ENCODE measurements at places on chromosomes 16 and 17.

- H3K27ac ChIP-seq, result peak overlapping the region; percentile 58
- DNase-seq, result no peak
- peaks cover 80% of the 10 kb centered on the region for H3K4me1 ChIP-seq
Measured at GRCh38 chr16:51163894-51164566, 13.0 kb upstream of the SALL1 start.

DNA sequence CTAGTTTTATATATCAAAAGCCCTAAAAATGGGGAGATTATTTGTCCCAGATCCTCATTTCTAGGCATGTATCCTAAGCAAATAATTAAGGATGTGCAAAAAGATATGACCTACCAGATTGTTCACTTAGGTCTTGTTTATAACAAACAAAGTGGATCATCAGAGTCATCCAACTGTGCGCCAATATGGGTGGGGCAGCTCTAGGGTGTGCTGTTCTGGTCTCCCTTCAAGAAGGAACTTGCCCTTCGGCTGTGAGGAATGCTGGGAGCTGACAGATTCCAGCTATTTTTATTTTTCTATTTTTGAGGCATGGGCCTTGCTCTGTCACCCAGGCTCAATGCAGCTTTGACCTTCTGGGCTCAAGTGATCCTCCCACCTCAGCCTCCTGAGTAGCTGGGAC, 13.8 kb downstream of the CHP2 start:
- DNase-seq, result no peak
- no peaks in the 10 kb centered on the region for H3K36me3 ChIP-seq
- H3K4me3 ChIP-seq, result no peak overlapping the region
- peaks cover 17% of the 10 kb centered on the region for H3K27me3 ChIP-seq

GRCh38 chr16:50692999-50693781, at the start of gene NOD2:
TSS of gene NOD2 (plus strand) at chr16:50693606. CDS start at chr16:50699496, 5,890 bp downstream.
- H3K36me3 ChIP-seq, result no peaks in the 10 kb centered on the region
- peak; percentile 70 for DNase-seq
- peak within 1 kb of the TSS; percentile 77 for H3K4me3 ChIP-seq
- H3K4me1 ChIP-seq, result peaks cover 34% of the 10 kb centered on the region

DNA sequence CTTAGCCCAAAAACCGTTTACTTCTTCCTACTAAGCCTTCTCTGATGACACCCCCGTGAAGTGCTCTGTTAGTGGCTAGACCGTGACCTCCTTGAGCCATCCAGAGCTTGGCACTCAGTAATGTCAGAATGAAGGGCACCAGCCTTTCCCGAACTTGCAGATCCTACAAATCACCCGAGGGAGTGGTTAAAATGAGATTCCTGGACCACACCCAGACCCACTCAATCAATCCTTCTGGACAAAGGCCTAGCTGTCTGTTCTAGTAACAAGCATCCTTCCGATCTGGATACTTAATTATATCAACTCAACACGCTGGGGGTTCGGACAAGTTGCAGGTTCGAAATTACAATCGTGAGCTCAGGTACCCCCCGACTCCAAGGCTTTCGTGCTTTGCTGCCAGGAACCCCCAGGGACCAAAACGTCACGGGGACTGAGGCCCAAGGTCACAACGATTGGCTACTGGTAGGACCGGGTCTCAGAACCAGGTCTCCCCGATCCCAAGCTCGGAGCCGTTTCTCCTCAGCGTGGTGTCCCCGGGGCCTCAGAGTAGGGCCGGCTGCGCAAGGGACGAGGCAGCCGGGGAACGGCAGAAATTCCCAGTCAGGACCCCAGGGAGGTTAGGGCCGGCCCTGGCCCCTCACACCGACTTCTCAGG, 527 bp downstream of the CIAPIN1 start:
- DNase-seq, result no peak
- peaks cover 24% of the 10 kb centered on the region for H3K4me1 ChIP-seq
- H3K27me3 ChIP-seq, result no peaks in the 10 kb centered on the region
- H3K4me3 ChIP-seq, result peak overlapping the region; percentile 94
- peak overlapping the region; percentile 75 for H3K27ac ChIP-seq
- peaks cover 32% of the 10 kb centered on the region for H3K36me3 ChIP-seq

- H3K36me3 ChIP-seq, result no peaks in the 10 kb centered on the region
- DNase-seq, result no peak
- no peaks in the 10 kb centered on the region for H3K27me3 ChIP-seq
Measured at GRCh38 chr16:53094013-53094630, 39.3 kb downstream of the CHD9 start.

DNA sequence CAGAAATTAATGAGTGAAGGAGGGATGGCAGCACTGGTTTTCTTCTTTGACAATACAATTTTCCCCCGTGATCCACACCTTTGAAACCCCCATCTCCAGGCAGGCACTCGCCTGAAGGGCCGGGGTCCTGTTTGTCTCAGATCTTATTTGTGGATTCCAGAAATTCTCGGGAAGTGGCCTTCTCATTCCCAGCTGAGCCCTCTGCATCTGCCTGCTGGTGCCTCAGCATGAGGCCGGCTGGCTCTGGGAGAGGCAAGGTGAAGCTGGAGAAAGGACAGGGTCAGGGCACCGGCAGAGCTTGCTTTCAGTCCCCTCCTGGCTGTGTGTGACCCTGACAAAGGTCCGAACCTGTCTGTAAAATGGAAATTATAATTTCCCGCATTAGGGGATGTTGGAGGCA, 35.8 kb upstream of the C1QL1 start:
- peaks cover 17% of the 10 kb centered on the region for H3K27me3 ChIP-seq
- DNase-seq, result no peak
- no peaks in the 10 kb centered on the region for H3K36me3 ChIP-seq
- no peak overlapping the region for H3K27ac ChIP-seq
- H3K4me1 ChIP-seq, result peaks cover 42% of the 10 kb centered on the region
- no peak overlapping the region for H3K4me3 ChIP-seq

DNA sequence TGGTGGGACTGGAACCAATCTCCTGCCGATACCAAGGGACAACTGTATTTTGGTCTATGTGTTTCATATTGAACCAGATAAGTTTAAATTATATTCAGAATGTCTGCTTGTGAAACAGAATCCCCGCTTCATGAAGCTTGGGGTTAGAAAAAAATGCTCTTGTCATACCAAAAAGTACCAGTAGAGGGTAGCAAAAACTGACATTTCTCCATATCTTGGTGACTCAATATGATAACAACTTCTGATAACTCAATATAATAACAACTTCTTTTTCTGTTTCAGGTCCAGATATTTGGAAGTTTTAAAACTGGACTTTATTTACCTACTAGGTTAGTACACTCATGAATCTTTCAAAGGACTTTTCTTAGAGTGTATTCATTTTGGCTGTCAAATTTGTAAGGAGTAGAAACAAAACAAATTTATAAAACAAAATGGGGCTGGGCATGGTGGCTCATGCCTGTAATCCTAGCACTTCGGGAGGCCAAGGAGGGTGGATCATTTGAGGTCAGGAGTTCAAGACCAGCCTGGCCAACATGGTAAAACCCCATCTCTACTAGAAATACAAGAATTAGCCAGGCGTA, 52.3 kb upstream of the ADCY7 start:
- no peaks in the 10 kb centered on the region for H3K27me3 ChIP-seq
- H3K27ac ChIP-seq, result no peak overlapping the region
- no peak for DNase-seq
- H3K36me3 ChIP-seq, result peaks cover 33% of the 10 kb centered on the region
- peaks cover 16% of the 10 kb centered on the region for H3K4me1 ChIP-seq
- H3K4me3 ChIP-seq, result no peak overlapping the region

DNA sequence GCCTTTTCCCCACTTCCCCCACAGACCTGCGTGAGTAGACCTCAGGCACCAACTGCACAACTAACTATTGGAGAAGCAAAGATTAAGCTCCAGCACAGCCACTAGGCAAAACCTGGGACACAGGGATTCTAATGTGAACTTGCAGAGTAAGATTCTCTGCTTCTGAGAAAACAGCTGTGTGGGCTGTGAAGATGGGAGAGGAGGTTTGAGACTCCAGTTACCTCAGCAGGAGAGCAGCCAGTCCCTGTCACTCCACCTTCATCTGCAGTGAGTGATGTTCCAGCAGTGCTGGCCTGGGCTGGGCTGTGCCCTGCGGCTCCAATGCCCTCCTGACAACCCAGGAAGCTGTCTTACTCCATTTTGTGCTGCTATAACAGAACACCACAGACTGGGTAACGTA, 18.0 kb upstream of the ABAT start:
- DNase-seq, result no peak
- no peaks in the 10 kb centered on the region for H3K36me3 ChIP-seq
- peaks cover 5% of the 10 kb centered on the region for H3K4me1 ChIP-seq
- H3K4me3 ChIP-seq, result no peak overlapping the region

DNA sequence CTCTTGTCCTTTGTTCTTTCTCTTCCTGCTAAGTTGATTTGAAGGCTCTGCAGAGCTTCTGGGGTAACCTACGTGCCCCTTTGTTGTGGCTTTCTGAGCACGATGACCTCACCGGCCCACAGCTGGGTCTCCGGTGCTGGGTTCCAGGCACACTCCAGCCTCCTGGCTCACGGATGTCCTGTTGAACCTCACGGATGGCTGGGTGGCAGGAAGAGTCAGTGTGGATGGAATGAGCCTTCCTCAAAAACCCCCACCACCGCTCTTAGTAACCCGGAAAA, 116.0 kb downstream of the SOCS1 start:
- no peaks in the 10 kb centered on the region for H3K36me3 ChIP-seq
- no peak for DNase-seq
- peaks cover 63% of the 10 kb centered on the region for H3K4me1 ChIP-seq
- no peak overlapping the region for H3K4me3 ChIP-seq
- no peak overlapping the region for H3K27ac ChIP-seq
- H3K27me3 ChIP-seq, result peaks cover 10% of the 10 kb centered on the region

- no peak for DNase-seq
- no peaks in the 10 kb centered on the region for H3K36me3 ChIP-seq
- no peaks in the 10 kb centered on the region for H3K4me1 ChIP-seq
- H3K4me3 ChIP-seq, result no peak overlapping the region
- H3K27me3 ChIP-seq, result peaks cover 3% of the 10 kb centered on the region
- peak overlapping the region; percentile 32 for H3K27ac ChIP-seq
Measured at GRCh38 chr16:66858740-66859396, 14.7 kb downstream of the CA7 start.

Data from nephron progenitor cell (in vitro differentiated cells).